Adipocyte (in vitro differentiated cells): ENCODE measurements at places on chromosomes 1 and 21.

DNA sequence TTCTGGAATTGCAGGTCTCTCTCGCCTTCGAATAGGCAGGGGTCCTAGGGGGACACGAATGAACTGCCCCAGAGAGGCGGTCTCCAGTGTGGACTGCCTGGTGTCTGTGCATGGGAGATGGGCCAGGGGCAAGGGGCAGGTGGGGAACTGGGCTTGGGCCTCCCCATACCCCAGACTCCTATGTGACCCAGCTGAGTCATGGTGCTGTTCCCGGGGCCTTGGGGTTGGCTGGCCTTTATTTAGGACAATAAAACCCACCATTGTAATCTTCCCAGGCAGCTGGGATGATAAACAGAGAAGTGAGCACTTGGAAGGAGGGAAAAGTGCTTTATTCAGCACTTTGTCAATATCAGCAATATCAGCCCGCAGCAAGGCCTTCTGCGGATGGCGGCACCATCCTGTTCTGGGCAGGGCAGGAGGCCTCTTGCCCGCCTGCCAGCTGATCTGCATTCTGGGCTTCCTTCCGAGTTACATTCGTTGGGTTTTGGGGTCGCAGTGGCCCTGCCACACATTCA, 209.0 kb upstream of the TMEM51 start:
- peak; percentile 29 for DNase-seq

GRCh38 chr21:29523646-29524045, 224.9 kb downstream of the BACH1 start:
- peak; percentile 82 for DNase-seq

DNA sequence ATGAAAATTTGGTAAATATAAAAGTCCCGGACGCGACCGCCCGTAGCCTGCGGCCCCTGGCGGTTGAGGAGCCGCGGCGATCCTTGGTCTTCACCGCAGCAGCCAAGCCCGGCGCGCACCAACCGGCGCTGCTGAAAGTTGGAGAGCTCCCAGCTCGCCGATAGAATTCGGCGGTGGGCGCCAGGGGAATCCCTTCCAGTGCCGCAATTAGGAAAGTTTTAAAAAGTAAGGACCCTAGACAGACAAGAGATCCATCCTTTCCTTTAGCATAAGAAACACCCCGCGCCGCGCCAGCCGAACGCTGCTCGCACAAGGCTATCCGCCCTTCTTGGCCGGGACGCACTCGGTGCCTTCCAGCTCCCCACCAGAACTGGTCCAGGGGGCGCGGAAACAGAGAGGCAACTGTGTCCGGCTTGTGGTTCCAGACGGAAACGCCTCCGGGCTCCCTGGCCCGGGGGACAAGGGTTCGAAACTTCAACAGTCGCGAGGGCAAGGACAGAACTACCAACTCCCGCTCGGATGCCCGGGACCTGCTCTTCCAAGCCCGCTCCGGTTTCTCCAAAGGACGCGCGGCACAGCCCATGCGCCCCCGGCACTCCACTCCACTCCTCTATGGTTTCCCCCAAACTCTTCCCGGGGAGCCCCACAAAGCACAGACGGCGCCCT, 1.7 kb downstream of the FAM78B start:
- DNase-seq, result peak; percentile 68

DNA sequence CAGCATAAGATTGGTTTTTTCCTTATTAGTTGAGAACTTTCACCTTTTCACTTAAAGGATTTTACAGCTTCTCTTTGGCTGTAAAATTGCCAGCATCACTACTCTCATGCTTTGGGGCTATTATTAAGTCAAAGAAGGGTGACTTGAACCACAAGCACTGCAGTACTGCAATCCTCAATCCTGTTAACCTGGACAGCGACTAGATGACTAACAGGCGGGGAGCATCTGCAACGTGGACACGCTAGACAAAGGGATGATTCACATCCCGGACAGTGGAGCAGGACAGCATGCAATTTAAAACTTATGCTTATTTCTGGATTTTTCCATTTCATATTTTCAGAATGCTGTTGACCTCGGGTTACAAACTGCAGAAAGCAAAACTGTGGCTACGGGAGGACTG, 8.1 kb downstream of the ARV1 start:
- no peak for DNase-seq

GRCh38 chr1:54350360-54350759, 55.8 kb downstream of the SSBP3 start:
- no peak for DNase-seq

- no peak for DNase-seq
These were observed 26.3 kb downstream of the CAMTA1 start for GRCh38 chr1:6811583-6811982.

- DNase-seq, result no peak
These were observed 27.9 kb downstream of the CASZ1 start for GRCh38 chr1:10768552-10768951.

DNA sequence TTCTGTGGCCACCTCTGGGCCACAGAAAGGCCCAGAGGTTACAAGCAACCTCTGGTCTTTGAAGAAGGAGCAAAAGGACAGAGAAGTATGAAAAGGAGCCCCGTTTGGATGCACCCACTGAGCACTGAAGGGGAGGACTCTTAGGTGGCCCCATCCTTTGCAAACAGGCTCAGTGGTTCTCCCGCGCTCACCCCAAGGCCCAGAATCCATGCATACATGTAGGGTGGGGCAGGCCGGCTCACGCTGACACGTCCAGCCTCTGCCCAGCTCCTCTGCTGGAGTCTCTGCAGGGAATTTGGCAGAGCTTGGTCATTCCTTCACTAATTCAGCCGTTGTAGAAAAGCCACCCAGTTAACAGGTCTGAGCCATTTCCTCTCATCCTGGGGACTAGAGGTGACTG, 61.3 kb upstream of the AJAP1 start:
- no peak for DNase-seq

GRCh38 chr21:39088031-39088370, 95.2 kb downstream of the PSMG1 start:
- DNase-seq, result no peak

- DNase-seq, result no peak
These were observed 2.1 kb upstream of the KLHDC9 start for GRCh38 chr1:161096015-161096414.

- DNase-seq, result peak; percentile 95
These were observed at the start of gene LAMC1 for GRCh38 chr1:183023146-183023600. TSS of gene LAMC1 (plus strand) at chr1:183023420. CDS start at chr1:183023717, 297 bp downstream.

- DNase-seq, result peak; percentile 93
These were observed 763.3 kb upstream of the BRINP3 start for GRCh38 chr1:191240925-191241324.

DNA sequence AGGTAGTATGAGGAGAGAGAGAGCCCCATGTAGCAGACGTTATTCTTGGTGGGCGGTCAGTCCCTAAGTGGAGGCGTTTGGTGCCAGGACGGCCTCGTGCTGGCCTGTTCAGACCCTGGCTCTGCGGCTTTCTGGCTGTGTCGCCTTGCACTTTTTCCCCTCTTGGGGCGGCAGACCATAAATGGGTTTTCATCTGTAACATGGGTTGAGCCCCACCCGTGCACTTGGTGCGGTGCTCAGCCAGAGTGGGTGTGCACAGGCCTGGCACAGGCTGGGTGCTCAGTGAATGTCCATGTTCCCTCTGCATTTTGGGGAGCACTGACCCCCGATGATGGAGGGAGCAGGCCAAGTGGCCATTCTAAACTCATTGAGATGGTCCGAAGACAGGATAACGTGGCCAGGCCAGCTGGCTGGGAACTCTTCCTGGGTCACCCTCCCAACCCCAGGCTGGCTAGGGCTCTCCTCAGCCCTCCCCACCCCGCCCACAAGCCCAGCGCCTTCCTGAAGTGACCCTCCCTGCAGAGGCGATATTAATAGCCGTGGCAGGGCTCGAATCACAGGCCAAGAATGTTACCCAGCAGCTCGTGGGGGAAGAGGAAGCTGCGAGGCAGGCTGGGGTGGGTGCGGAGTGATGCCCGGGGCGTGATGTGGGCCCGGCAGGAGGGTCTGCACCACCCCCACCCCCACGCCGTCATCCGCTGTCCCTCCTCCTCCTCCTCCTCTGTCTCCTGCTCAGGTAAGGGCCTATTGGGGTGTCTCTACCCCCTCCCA, 78.5 kb downstream of the ARHGEF10L start:
- peak; percentile 18 for DNase-seq

GRCh38 chr1:4172644-4173599, 272.9 kb upstream of the C1orf174 start:
- no peak for DNase-seq

DNA sequence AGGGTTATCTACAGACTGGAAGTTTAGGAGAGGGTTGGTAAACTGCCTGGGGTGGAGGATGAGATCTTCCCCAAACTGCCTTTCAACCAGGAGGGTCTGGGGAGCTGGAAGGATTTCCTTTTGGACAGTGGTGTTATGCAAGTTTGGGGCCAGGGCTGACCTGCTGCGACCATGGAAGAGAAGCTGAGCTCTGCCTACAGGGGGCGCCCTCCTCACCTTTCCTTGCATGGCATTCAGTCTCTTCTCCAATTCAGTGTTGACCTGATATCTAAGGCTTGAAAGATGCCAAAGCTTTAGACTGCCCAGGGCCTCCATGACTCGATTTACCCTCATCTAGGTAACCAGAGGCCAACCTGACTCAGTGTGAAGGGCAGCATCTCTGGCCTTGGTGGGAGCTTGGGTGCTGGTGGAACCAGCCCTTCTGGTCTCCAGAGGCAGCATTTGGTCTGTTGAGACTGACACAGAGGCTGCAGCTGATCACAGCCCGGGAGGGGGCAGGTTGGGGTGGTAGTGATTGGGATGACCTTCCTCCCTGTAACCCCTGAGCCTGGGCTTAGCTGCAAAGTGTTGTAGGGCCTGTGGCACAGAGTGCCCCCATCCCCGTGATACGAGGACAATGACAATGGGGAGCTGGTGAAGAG, 170.0 kb downstream of the GRIK3 start:
- no peak for DNase-seq

DNA sequence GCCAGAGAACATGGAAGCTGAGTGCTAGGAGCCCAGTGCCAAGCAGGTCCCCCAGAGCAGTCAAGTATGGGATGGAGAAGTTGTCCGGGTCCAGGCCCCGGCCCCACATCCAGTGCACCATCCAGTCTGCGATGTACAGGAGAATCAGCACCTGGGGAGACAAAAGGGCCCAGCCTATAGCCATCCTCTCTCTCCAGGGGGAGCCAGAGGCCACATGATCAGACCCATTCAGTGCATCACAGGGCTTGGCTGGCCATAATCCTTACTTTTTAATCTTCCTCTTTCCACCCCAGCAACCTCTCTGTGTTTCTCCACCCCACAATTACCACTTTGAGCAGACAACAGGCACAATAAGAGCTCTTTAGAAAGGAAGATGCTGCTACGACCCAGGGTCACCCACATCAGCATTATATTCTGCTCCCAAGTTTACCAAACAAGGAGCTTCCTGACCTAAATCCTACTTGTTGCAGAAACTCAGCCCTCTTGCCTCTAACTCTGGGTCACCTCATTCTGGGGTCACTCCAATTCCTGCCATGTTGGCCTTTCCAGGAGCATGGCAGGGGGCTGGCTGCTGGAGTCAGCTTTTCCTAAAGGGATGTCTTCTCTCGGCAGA, 16.4 kb upstream of the RAB29 start:
- peak; percentile 66 for DNase-seq

DNA sequence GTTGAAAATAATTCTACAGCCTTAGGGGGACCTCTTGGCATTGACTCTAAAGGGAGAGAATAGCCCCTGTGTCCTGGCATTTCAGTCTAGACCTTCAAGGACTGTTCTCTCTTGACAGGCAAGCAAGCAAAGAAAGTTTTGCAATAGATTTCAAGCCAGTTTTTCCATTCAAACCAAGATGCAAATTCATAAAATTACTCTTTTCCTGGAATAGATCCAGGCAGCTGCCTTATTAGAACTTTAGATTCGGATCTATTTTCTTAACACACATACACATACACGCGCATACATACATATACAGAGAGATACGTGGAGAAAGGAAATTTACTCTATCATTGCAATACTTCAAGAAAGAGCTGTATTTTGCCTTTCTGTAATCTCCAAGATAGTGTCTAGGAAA, 129.4 kb downstream of the EDEM3 start:
- peak; percentile 39 for DNase-seq

- DNase-seq, result no peak
These were observed 112.8 kb downstream of the FAF1 start for GRCh38 chr1:50847303-50847702.

- no peak for DNase-seq
These were observed 22.3 kb upstream of the GPR137B start for GRCh38 chr1:236119943-236120484.

DNA sequence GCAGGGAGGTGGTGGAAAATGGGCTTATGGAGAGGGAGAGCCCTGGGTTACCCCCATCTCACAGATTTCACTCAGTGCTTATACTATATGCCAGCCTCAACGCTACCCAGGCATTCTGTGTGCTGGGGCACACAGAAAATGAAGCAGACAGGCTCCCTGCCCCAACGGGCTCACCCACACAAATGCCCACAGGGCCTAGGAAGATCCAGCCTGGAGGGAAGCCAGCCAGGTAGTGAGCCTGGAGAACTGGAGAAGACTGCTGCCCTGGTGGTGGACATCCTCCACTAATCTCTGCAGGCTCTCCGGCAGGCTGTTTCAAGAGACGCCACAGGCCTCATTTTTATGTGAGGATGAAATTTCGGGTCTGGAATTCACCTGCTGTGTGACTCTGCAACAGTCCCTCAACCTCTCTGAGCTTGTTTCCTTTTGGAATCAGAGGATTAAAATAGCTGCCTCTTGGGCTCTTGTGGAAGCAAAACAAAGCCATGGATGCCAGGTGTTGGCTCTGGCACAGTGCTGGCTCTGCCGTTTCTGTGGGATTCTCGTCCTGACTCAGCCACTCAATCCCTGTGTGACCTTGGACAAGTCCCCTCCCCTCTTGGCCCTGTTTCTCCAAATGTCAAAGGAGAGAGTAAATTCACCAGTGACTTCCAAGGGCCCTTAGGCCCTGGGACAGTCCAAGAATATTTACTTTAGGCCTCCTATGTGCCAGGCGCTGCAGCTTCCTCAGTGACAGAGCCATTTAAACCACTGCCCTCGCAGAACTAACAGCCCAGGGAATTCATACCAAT, 3.6 kb downstream of the PAQR7 start:
- no peak for DNase-seq

GRCh38 chr1:165753934-165754333, 14.7 kb downstream of the TMCO1 start:
- no peak for DNase-seq

- peak; percentile 15 for DNase-seq
These were observed 41.0 kb upstream of the USP25 start for GRCh38 chr21:15688809-15689208.

GRCh38 chr1:34684266-34684665, 70.6 kb upstream of the GJB5 start:
- no peak for DNase-seq
